ENCODE measurements at places on chromosomes 6 and 20. TPM values are rescaled to one million over a fixed set of nuclear protein-coding genes. Genes with fewer than 3 reads are reported as not detected.

GRCh38 chr6:116966675-116967576 lies 89.9 kb downstream of the RFX6 start:
- H3K27ac ChIP-seq: no peak overlapping the region
- peaks cover 8% of the 10 kb centered on the region for H3K27me3 ChIP-seq
- no peak for DNase-seq
- no peak overlapping the region for H3K4me3 ChIP-seq

- no peak for DNase-seq
- H3K36me3 ChIP-seq: no peaks in the 10 kb centered on the region
- no peaks in the 10 kb centered on the region for H3K27me3 ChIP-seq
- no peak overlapping the region for H3K4me3 ChIP-seq
- H3K4me1 ChIP-seq: no peaks in the 10 kb centered on the region
Observed at GRCh38 chr6:92479831-92480230, 939.5 kb downstream of the EPHA7 start.

DNA sequence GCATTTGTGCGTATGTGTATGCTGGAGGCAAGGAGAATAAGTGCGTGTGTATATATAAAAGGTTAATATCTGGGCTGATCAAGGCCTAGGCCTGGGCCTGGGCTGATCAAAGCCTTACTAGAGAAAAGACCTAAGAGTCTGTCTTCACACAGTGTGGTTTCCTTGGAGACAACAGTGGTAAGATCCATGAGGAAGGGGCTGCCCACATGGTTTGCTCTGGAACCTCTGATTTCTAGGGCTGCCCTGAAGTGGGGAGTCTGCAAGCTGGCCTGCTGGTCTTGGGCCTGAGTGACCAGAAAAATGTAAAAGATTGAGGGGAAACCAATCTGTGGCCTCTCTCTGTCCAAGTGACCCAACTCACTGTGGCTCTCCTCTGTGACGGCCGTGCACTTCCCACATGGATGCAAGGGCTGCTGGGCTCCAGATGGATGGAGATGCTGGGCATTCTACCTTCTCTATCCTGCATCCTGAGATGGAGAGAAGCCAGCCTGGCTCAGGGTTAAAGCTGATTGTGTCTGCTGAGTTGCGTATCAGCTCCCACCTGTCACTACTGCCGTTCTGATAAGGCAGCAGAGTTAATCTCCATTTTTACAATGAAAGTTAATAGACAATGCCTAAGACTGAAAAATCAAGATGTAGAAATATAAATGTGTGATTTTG lies 90.3 kb upstream of the NXT1 start:
- DNase-seq: no peak
- no peak overlapping the region for H3K27ac ChIP-seq
- H3K4me3 ChIP-seq: no peak overlapping the region

GRCh38 chr6:159640322-159640721 lies 52.7 kb downstream of the SOD2 start:
- no peak overlapping the region for H3K4me3 ChIP-seq
- DNase-seq: no peak
- H3K4me1 ChIP-seq: no peaks in the 10 kb centered on the region
- H3K27me3 ChIP-seq: no peaks in the 10 kb centered on the region
- no peaks in the 10 kb centered on the region for H3K36me3 ChIP-seq

- no peaks in the 10 kb centered on the region for H3K36me3 ChIP-seq
- no peak overlapping the region for H3K4me3 ChIP-seq
- H3K27ac ChIP-seq: no peak overlapping the region
- no peak for DNase-seq
- peaks cover 19% of the 10 kb centered on the region for H3K4me1 ChIP-seq
Observed at GRCh38 chr6:161271343-161272030, 2.4 kb downstream of the AGPAT4 start.

GRCh38 chr6:121765060-121765459 lies 329.6 kb downstream of the GJA1 start:
- no peaks in the 10 kb centered on the region for H3K27me3 ChIP-seq
- H3K27ac ChIP-seq: no peak overlapping the region
- no peaks in the 10 kb centered on the region for H3K36me3 ChIP-seq

DNA sequence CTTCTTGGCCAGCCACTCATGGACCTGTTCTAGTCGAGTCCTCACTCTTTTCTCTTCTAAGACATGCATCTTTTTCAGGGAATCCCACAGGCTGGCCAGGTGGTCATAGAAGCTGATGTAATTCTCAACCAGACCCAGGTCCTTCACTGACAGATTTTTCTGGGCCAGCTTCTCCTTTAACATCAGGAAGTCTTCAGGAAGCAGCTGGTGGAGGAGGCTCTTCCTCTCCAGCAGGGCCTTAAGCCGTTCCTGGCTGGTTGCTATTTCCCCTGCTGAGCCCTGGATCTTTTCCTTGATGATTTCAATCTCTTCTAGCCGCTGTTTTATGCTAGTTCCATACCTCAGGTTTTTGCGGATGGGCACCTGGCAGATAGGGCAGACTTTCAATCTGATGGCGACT lies 28.6 kb downstream of the DDX27 start:
- no peak overlapping the region for H3K4me3 ChIP-seq
- DNase-seq: no peak
- no peaks in the 10 kb centered on the region for H3K27me3 ChIP-seq
- no peaks in the 10 kb centered on the region for H3K4me1 ChIP-seq
- peak overlapping the region; percentile 72 for H3K27ac ChIP-seq
- H3K36me3 ChIP-seq: peaks cover 44% of the 10 kb centered on the region

BPIFB1 gene
- not detected for total RNA-seq

CST2 gene
- total RNA-seq: not detected

MTHFD1L gene
- total RNA-seq: 155 TPM

OPRM1 gene
- total RNA-seq: not detected

ELOVL4 gene
- total RNA-seq: 1.4 TPM
